ENCODE measurements at places on chromosomes 1 and 21.

GRCh38 chr1:96962751-96963211 lies 241.2 kb downstream of the PTBP2 start:
- DNase-seq = no peak

DNA sequence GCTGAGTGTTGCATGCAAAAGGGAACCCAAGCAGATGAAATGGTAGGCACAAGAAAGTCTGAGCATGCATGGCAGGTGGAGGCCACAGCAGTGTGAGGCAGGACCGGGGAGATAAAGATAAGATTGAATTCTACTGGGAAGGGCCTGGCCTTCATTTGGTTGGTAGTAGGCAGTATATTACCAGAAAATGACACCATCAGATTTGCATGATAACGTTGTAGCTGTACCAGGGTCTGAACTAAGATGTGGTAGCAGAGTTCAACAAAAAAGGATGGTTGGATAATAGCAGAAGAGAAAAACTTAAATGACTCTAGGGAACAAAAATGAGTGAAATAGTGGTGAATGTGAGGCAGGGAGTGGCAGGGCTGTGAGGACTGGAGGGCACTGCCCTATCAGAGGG lies 75.6 kb upstream of the DNAJC6 start:
- DNase-seq = no peak

GRCh38 chr1:64505232-64505943 lies 35.5 kb downstream of the CACHD1 start:
- no peak for DNase-seq

GRCh38 chr1:87867626-87868025 lies 538.9 kb downstream of the LMO4 start:
- no peak for DNase-seq

DNA sequence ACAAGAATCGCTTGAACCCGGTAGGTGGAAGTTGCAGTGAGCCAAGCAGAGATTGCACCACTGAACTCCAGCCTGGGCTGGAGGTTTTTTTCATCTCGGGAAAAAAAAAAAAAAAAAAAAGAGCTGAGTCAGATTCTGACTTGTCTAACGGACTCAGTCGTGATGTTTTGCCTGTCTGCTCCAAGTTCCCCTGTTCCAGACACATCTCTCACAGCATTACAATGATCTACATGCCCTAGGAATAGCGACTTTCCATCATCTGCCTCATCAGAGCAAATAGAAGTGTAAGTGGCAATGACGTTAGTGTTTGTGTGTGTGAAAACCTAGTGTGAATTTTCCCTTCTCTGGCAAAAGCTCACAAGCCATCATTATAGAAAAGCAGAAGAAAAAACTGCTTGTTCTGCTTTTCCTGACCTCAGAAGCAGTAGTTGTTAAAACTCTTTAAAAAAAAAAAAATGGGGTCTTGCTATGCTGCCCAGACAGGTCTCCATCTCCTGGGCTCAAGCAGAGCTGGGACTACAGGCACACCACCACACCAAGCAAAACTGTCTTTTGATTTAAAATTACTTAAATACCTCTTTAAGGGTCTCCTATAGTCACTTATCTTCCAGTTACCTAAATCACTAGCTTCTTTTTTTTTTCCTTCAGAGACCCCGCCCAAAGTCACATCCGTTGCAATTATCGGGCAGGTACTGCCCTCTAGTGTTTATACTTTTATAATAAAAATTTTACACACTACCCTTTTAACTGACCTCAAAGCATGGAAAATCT lies 37.3 kb downstream of the PLEKHO1 start:
- DNase-seq = peak; percentile 46

DNA sequence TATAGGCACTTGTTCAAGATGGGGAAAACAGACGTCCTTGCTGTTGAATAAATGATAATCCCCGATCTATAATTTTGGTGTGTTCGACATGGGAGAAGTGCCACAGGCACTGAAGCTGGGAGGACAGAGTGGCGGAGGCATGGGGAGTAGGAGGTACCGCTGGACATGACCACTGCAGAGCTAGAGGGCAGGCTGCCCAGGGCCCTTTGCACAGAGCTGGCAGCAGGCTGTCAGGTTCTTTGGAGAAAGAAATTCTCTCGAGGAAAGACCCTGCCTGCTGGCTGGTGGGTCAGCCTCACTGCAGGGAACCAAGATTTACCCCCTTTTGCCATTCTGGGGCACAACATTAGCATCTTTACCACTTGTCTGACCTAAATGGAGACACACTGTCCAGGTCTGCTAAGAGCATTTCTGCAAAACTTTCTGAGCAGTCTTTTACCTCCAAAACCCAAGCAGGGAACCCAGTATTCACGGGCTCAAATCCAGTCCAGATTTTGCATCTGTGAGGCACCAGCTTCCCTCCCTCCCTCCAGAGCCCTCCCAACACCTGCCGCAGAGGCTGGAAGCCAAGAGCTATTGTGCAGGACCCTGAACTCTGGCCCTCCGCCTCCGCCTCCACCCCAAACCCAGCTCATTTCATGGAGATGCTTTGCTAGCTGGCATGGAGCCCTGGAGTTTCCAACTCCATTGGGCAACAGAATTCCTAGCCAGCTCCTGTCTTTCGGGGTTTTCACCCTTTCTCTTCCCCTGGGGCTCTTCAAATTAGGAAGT lies 142.3 kb downstream of the PLXNA2 start:
- no peak for DNase-seq

- DNase-seq = no peak
These were observed 7.4 kb downstream of the AZIN2 start for GRCh38 chr1:33088119-33088906.

- DNase-seq = no peak
These were observed 433.2 kb downstream of the USP25 start for GRCh38 chr21:16162953-16163352.

- no peak for DNase-seq
These were observed 104.4 kb upstream of the TIAM1 start for GRCh38 chr21:31448496-31448895.

DNA sequence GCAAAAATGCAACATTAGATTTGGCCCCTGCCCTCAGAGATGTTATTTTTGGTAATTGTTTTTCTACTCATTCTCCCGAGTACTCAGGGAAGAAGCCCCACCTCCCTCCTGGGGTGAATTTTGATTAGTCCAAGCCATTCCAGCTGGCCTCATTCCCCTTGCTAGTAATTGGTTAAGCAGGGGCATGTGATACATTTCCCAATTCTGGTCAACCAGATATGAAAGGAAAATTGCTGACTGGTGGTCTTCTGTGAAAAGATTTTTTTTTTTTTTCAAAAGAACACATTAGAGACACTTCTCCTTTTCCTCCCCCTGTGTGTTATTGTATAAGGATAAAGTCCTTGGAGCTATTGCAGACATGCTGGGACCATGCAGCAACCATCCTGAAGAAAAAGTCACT lies 71.1 kb upstream of the AKT3 start:
- no peak for DNase-seq

DNA sequence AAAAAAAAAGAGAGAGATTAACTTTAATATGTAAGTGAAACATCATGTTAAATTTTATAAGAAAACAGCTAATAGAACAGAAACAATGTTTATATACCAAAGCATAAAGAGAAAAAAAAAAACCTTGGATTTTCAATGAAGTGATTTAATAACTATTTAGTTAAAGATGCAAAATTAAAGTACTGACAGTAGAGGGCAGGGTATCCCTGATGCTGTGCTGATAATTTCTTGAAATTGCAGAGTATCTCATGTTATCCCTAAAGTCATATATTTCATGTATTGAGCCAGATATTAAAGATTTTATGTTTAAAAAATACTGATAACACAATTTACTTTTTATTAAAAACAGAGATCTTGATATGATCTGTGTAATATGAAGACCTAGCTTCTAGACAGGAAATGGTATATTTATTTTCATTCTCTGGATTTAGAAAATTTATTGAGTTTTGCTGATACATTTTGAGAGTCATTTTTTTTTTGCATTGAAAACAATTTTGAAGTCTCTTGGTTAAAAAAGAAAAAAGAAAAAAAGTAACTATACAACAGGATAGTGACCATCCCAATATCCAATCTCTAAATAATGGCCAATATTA lies 273.2 kb downstream of the USP25 start:
- peak; percentile 10 for DNase-seq

GRCh38 chr1:69985376-69985775 lies 220.0 kb downstream of the LRRC40 start:
- no peak for DNase-seq

DNA sequence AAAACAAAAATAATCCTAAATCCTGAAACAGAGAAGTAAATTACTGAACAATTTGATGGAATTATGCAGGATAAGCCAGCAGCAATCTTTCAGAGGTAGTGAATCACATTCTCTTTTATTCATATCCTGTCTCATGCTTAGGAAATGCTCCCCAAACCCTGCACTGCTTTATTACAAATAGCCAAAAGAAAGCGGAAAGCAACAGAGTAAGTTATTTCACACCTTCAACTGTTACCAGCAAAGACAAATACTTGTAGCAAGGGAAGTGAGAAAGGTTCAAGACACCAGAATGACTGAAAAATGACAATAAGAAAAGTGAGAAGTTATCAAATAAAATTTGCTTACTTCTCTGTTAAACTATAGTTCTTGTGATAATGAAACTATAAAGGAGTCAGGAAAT lies 6.2 kb downstream of the ZRANB2 start:
- DNase-seq = no peak

GRCh38 chr1:157495285-157495684 lies 57.0 kb downstream of the FCRL5 start:
- no peak for DNase-seq

DNA sequence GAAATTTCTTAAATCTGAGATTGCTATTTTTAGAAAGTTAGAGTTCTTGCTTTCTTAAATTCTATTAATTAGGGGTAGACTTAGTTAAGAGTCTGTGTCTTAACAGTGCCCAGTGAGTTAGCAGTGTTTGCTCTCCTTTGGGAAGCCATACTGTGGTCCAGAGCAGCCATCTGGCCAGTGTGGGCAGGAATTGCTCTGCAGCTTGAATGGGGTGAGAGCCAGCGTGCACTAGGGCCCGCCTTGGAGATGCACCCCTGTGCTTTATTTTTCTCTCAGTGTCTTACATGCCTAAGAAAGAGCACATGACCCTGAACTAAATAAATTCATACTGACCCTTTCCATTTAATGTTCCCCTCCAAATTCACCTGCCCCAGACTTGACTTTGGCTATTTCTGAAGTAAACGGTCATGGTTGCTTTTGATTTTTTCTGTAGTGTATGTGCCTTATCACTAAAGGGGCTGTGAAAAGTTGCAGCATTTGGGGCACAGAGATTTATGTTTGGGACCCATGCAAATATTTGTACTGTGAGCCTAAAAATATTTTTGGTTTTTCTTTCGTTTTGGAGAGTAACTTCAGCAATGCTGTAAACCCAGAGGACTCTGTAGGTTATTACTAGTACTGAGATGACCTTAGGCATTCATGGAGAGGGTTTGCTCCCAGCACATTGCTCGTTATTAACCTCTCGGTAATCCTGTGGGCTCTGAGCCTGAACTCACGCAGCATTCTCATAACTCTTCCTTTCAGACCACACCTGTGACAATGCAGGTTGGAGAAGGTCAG lies 21.3 kb upstream of the KCNQ4 start:
- DNase-seq = no peak

- DNase-seq = no peak
These were observed 20.5 kb downstream of the KCNC4 start for GRCh38 chr1:110230381-110231199.

GRCh38 chr1:172557270-172557669 lies 24.3 kb downstream of the SUCO start:
- no peak for DNase-seq

GRCh38 chr1:201186192-201186591 lies 4.4 kb upstream of the IGFN1 start:
- DNase-seq = no peak

- no peak for DNase-seq
These were observed 22.6 kb downstream of the ST3GAL3 start for GRCh38 chr1:43729816-43730463.

DNA sequence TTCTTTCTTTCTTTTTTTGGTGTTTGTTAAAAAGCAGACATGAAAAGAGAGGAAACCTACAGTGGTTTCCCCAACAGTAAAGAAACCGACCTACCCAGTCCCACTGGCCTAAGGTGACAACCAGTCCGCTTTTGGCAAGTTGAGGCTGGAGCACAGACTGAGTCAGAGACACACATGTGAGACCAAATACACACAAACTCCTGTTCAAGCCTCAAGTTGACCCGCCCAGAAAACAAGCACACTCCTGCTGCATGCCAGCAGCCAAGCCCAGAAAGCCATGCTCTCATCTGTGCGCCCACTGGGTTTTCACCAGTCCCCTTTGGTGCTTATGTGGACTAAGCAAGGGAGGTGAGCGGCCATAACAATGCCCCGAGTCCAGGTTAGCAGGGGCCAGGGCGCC lies 64.6 kb upstream of the GPR153 start:
- no peak for DNase-seq

DNA sequence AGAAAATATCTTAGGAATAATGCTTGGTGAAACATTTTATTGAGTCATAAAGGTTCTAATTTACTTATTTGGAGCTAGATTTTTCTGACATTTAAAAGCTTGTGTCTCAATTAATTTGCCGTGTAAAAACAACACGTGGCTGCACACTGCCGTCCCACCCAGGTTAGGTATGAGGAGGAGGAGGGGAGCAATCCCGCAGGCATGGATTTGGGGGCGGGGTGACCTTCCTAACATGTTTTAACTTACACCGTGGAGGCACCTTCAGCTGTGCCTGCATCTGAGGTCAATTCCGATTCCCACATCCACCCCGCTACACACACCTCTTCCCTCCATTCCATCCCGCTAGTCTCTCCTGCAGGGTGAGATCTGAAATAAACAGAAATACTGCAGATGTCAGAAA lies 28.5 kb upstream of the UMODL1 start:
- DNase-seq = no peak

DNA sequence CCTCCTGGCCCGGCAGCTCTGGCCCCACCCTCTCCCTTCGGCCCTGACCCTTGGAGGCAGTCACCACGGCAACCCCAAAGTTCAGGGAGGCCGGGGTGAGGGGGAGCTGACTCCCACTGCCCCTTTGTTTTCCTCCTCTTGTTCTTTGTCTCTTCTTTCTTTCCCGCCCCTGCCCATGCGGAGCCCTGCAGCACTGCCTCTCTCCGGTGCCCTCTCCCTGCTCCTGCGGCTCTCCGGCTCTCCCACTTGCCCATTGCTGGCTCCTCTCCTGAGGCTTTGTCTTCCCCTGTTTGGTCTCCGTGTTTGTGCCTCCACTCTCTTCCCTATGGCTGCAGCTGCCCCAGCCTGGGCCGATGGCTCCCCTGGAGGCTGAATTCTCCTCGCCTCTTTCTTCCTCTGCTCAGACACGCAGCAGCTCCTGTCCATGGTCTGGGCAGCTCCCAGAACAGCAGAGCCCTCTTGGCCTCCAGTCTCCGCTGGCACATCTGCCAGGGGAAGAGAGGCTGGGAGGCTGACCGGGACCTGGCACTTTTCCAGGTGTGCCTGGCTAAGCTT lies 5.8 kb downstream of the CELSR2 start:
- DNase-seq = no peak
